Peyer's patch (tissue), 4 donors: ENCODE measurements at places on chromosomes 16 and 17. TPM values are rescaled to one million over a fixed set of nuclear protein-coding genes. Genes with fewer than 3 reads are reported as not detected.

CHST5 gene
- 5.8 TPM for total RNA-seq

PPP1R27 gene
- not detected for total RNA-seq

ABCA9 gene
- 35.9 TPM for total RNA-seq

TMEM238L gene
- 45.3 TPM for total RNA-seq

GRCh38 chr16:64380751-64381150 is 741.1 kb downstream of the CDH11 start:
- no peak overlapping the region for H3K4me3 ChIP-seq
- DNase-seq: no peak
- H3K27me3 ChIP-seq: no peaks in the 10 kb centered on the region

DNA sequence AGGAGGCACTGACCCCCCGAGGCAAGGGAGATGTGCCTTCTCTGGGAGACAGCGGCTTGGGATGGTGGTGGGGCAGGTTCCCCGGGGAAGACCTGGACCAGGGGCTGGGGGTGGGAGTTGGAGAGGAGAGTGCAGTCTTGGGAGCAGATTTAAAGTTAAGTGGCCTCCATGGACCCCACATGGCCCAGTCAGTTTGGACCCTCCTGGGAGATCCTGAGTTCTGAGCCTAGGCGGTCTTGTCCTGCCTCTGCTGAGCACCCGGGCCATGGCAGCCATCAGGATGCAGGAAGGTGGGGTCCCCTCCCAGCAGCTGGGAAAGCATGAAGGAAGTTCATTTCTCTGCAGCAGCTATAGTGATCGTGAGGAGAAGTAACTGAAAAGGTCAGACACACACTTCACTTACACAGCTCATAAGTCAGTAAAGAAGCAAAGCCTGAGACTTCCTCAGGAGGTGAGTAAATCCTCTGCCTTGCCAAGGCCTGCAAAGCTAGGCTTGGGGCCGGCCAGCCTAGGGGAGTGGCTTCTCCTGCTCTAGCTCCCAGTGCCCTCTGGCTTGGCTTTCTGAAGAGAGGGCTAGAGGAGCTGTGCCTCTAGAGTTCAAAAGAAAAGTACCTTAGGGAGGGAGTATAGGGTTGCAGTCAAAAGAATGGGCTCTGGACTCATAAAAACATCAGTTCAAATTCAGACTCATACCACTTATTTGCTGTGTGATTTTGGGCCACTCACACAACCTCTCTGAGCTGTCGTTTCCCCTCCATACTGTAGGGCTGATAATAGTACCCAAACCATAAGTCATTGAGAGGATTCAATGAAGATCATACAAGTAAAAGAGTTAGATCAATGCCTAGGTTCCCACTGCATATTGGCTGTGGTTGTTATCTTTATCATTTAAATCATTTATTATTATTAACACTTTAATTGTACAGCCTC is 31.0 kb upstream of the C16orf78 start:
- DNase-seq: no peak
- no peaks in the 10 kb centered on the region for H3K36me3 ChIP-seq
- no peaks in the 10 kb centered on the region for H3K27me3 ChIP-seq
- no peaks in the 10 kb centered on the region for H3K4me1 ChIP-seq
- H3K4me3 ChIP-seq: no peak overlapping the region

GRCh38 chr16:81711657-81712319 is 67.3 kb upstream of the PLCG2 start:
- no peak for DNase-seq
- no peaks in the 10 kb centered on the region for H3K27me3 ChIP-seq
- H3K36me3 ChIP-seq: peaks cover 42% of the 10 kb centered on the region
- peaks cover 44% of the 10 kb centered on the region for H3K4me1 ChIP-seq
- H3K4me3 ChIP-seq: no peak overlapping the region

- no peak for DNase-seq
- no peak overlapping the region for H3K27ac ChIP-seq
- no peaks in the 10 kb centered on the region for H3K27me3 ChIP-seq
- H3K4me1 ChIP-seq: no peaks in the 10 kb centered on the region
- H3K36me3 ChIP-seq: no peaks in the 10 kb centered on the region
- H3K4me3 ChIP-seq: no peak overlapping the region
Observed at GRCh38 chr17:11241611-11242226, 706 bp downstream of the SHISA6 start.
